ENCODE measurements at places on chromosomes 1 and 21.

GRCh38 chr1:66265796-66266195 is 268.2 kb upstream of the SGIP1 start:
- no peak for DNase-seq

DNA sequence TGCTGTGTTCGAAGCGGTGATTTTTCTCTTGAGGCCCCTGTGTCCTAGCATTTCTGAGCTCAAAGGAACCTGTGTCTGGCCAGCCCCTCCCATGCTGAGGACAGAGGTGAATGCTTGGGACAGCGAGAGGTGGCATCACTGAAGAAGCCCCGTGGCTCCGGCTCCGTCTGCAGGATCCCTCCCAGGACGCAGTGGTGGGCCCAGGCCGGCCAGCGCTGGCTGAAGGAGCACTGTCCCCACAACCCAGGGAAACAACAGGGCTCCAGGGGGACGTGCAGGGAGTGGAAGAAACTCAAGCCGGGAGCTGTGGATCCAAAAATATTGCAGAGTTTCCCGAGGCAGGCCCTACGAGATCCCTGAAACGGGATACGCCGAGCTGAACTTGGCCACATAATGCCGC is 164.0 kb upstream of the ARHGEF16 start:
- no peak for DNase-seq

- no peak for DNase-seq
These were observed 35.9 kb upstream of the SAMSN1 start for GRCh38 chr21:14581902-14582457.

GRCh38 chr21:46069719-46070279 is 28.1 kb upstream of the COL6A2 start:
- no peak for DNase-seq

DNA sequence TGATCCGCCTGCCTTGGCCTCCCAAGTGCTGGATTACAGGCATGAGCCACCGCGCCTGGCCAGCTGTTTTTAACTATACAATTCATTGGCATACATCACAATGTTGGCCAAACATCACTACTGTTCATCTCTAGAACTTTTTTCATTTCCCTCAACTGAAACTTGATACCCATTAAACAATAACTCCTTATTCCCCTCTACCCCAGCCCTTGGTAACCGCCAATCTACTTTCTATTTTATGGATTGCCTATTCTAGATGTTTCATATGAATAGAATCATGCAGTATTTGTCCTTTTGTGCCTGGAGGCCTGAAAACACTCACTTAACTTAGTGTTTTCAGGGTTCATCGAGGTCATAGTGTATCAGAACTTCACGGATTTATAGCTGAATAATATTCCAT is 16.2 kb downstream of the BTF3L4 start:
- no peak for DNase-seq

Measured in GOT3 (cell line).